GM20000 (cell line): ENCODE measurements at places on chromosomes 13 and 19.

- DNase-seq, result no peak
Observed at GRCh38 chr13:46595136-46595884, 42.3 kb downstream of the LRCH1 start.

DNA sequence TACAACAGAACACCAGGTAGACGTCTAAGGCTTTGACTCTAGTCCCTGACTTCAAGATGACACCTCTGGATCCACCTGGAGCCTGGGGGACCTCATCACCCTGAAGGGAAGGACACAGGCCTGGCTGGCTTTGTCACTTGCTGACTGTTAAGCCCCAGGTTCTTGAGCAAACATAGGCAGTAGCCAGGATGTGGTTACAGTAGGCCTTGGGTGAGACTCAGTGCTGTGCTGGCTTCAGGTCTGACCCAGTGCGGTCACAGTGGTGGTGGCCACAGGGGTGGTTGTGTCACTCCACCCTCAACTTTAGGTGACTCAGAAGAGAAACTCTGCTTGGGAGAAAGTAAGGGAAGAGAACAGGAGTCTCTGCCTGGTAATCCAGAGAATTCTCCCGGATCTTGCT is 497.8 kb downstream of the UQCRFS1 start:
- DNase-seq, result no peak

DNA sequence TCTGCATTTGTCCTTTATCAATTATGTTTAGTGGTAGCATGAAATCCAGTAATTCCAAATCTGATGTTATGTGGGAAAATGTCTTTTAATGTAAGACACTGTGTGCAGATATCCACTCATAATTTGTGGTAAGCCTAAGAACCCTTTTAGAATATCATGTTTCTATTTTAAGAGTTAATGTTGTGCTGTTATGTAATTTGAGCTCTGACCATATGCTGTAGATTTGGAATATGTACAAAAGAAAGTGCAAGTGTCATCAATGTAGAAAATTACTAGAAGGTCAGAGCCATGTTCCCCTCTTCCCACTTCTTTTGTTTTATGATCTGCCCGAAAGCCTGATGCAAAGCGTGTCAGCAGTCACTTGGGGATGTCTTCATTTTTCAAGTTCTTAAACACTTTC is 44.5 kb downstream of the SCEL start:
- DNase-seq, result no peak

DNA sequence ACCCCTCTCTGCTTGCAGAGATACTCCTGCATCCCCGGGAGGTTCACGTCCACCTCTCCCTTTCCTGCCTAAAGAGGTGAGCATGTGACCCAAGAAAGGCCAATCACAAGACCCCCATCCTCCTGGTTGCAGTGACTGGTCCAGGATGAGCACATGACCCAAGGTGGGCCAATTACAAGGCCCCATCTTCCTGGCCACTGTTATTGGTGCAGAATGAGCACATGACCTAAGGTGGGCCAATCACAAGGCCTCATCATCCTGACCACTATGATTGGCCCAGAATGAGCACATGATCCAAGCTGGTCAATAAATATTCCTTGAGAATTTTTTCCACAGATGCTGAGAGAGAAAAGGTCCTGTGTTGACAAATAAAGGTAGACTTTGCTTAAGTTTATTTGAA is 350.7 kb downstream of the EFNB2 start:
- no peak for DNase-seq

- DNase-seq, result no peak
Observed at GRCh38 chr13:20378721-20379120, 146.6 kb upstream of the GJB6 start.

DNA sequence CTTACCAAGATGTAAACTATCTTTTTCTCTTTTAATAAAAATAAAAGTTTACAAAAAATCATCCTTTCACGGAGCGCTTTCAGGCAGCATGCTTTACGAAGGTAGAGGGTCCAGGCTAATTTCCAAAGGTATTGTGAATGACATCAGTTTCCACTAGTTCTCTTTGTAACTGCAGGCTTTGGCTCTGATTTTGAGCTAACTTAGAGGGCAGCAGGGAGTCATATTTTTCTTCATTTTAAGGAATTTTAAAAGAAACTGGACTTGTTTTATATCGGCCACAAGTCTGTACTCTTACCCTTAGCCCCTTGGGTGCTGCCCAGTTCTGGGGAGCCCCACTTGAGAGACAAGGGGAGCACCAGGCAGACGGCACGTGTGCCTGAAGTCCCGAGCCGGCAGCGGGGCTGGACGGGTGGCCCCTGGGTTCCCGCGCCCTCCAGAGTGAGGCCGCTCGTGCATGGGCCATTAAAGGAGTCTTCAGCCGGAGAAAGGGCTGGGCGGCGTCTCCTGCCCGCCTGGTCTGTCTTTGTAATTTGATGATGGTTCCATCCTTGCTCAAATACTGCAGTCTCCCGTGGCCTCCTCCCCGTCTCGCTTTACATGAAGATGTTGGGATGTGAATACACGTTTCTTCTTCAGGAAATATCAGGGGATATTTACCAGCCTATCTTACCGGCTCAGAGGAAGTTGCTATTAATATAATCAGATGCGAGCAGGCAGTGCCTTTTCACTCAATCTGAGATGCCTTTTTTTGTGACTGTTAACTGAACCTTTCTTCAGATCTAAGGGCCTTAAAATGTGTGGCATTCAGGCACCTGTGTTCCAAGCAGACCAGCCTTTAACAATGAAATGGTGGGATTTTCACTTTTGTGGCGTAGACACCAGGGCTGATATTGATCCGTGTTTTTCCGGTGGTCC is 67.4 kb downstream of the GGACT start:
- DNase-seq, result no peak

DNA sequence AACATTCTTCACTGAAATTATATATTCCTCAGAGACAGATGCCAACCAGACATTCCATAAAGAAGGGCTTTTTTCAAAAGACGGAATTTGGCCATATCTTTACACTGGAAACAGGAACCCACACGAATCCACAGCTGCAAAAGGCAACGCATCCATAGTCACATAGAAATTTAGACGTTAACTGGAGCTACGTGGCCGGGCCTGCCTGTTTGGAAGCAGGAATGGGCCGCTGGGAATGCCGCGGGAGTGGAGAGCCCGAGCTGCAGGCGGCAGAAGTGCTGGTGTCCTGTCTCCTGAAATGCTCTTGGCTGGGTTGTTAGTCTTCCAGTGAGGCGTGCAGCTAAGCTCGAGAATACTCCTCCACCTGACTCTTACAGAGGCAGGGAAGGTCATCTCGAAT is 122.2 kb downstream of the KL start:
- DNase-seq, result no peak

- DNase-seq, result no peak
Observed at GRCh38 chr13:80083853-80084676, 256.9 kb downstream of the SPRY2 start.

- no peak for DNase-seq
Observed at GRCh38 chr13:84865783-84866221, 933.4 kb downstream of the SLITRK6 start.

DNA sequence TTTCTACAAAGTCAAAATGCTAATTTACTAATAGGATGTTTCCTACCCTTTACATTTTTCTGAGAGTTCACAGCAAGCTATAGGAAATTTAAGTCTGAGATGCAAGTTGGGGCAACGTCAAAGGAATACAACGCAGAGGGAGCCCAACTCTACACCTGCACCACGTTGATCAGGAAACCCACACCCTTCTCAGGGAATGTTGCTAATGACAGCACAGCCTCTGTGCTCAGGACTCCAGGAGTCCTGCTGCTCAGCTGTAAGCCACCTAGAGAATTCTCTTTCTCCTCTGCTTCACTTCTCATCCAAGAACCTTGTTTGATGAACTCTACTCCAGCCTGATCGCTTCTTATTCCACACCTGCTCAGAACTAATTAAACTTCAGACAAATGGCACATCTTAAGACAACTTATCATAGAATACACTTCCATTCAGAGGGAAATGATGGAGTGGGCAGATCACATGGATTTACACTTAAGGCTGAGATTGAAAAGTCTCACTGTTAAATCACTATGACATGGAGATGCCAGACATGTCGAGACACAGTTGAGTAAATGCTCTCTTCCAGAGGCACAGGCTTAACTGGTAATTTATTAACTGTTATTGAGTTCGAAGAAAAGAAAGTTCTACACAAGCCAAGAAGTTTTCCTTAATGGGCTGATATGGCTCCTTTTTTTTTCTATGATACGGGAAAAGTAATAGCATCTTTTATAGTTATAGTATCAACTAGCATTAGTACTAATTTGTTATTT is 811.6 kb upstream of the ARGLU1 start:
- DNase-seq, result no peak

DNA sequence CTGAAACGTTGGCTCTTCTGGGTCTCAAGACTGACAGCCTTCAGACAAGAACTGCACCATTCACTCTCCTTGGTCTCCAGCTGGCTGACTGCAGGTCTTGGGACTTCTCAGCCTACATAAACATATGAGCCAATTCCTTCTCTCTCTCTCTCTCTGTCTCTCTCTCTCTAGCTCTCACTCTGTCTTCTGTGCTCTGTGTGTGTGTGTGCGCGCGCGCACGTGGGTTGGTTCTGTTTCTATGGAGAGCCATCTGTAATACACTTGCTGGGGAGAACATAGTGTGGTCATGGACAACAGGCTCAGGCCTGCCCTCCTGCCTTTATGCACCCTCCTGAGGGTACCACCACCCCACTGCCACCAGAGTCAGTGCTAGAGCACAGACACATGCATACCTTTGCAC is 13.7 kb upstream of the SERPINE3 start:
- DNase-seq, result no peak

DNA sequence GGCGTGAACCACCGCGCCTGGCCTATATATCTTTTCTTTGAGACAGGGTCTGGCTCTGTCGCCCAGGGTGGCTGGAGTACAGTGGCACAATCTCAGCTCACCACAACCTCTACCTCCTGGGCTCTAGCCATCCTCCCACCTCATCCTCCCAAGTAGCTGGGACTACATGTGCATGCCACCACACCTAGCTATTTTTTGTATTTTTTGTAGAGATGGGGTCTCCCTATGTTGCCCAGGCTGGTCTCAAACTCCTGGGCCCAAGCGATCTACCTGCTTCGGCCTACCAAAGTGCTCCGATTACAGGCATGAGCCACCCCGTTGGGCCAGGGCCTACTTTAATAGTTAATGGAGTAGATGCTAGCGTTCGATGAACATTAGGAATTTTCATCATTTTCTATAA is 3.4 kb downstream of the TNPO2 start:
- DNase-seq, result no peak

GRCh38 chr19:45138303-45138751 is 22.5 kb downstream of the NKPD1 start:
- DNase-seq, result no peak

GRCh38 chr13:95614641-95615245 is 29.8 kb downstream of the DZIP1 start:
- DNase-seq, result no peak

GRCh38 chr19:33740811-33741396 is 55.8 kb upstream of the KCTD15 start:
- peak; percentile 54 for DNase-seq

- no peak for DNase-seq
Observed at GRCh38 chr13:98563071-98563470, 13.8 kb downstream of the STK24 start.

- DNase-seq, result no peak
Observed at GRCh38 chr13:87042946-87043345, 628.2 kb upstream of the SLITRK5 start.

GRCh38 chr13:98222081-98222554 is 45.0 kb upstream of the RNF113B start:
- DNase-seq, result no peak

- no peak for DNase-seq
Observed at GRCh38 chr13:36382030-36382429, 35.8 kb upstream of the SPART start.

GRCh38 chr19:5424192-5424973 is 30.8 kb upstream of the ZNRF4 start:
- no peak for DNase-seq

DNA sequence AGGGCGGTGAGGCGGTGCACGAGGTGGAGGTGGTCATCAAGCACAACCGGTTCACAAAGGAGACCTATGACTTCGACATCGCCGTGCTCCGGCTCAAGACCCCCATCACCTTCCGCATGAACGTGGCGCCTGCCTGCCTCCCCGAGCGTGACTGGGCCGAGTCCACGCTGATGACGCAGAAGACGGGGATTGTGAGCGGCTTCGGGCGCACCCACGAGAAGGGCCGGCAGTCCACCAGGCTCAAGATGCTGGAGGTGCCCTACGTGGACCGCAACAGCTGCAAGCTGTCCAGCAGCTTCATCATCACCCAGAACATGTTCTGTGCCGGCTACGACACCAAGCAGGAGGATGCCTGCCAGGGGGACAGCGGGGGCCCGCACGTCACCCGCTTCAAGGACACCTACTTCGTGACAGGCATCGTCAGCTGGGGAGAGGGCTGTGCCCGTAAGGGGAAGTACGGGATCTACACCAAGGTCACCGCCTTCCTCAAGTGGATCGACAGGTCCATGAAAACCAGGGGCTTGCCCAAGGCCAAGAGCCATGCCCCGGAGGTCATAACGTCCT is 9.4 kb upstream of the PROZ start:
- DNase-seq, result no peak

DNA sequence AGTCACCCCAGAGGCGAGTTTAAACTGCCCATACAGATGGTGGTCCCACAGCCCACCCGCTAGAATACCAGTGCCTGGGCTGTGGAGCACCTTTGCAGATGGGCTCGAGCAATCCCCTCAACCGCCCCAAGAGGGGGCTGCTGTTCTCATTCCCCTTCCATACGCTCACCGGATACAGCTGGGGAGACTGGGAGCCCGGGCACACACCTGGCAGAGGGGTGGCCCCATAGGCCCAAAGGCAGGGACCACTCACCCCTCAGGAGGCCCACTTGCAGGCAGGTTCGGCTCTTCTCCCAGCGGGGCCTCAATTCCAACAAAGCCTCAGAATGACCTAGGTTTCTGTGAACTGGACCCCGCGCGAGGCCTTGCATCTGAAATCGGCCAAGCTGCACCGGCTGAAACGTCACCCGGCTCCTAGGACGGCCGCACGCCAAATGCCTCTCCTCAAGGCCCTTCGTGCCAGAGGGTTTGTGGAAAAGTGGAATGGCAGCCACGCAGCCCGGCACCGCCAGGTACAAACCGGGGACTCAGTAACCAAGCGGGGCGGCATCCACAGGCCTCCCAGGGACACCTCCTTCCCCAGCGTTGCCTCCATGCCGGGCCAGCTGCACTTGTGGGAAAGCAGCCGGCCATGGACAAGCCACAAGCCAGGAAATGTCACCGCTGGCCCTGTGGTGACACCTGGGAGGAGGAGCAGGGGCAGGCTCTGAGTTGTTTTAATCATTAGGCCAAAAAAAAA is 18.7 kb downstream of the MLLT1 start:
- DNase-seq, result no peak

GRCh38 chr19:5297272-5297669 is 43.3 kb downstream of the PTPRS start:
- no peak for DNase-seq

DNA sequence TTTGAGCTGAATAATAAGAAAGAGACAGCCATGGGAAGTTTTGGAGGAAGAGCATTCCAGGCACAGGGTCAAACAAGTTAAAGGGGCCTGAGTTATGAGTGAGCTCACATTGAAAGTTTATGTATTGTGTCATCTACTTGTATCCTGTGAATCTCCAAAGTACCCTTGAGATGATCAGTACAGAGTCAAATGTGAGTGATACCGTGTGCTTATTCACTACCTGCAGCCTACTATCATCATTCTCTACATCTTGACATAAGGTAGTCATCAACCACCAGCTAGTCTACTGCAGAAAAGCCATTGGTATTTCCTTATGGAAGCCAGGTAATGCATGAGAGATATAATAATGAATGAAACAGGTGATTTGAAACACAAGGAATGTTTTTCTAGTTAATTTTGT is 3.0 kb upstream of the KCTD12 start:
- DNase-seq, result no peak

GRCh38 chr19:55688422-55689218 is 13.6 kb downstream of the EPN1 start:
- no peak for DNase-seq

- DNase-seq, result peak; percentile 67
Observed at GRCh38 chr19:50534478-50534877, 20.8 kb upstream of the ASPDH start.
